ENCODE measurements at places on chromosomes 6 and 20.
A peak's percentile ranks its signal among the peaks of the same experiment; 100 is the strongest.

- peak; percentile 70 for DNase-seq
Measured at GRCh38 chr6:34630040-34630439, 66.5 kb downstream of the ILRUN start.

- DNase-seq = no peak
Measured at GRCh38 chr6:54921891-54922290, 75.3 kb downstream of the FAM83B start.

DNA sequence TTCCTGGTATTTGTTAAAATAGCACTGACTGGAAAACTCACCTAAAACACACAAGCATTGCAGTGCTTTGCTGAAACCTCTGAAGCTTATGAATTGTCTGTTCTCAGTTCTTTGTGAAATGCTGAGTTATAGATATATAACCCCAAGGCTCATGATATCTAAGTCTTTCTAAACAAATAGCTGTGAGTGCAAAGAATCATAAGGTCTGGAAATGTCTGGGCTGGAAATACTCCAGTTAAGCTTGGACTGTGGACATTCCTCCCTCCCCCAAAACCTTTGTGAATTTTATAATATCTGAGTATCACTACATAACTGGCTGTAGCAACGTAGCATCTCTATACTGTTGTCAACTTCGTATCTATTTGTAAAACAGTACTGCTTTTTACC, 69.1 kb downstream of the CBLN4 start:
- DNase-seq = no peak

DNA sequence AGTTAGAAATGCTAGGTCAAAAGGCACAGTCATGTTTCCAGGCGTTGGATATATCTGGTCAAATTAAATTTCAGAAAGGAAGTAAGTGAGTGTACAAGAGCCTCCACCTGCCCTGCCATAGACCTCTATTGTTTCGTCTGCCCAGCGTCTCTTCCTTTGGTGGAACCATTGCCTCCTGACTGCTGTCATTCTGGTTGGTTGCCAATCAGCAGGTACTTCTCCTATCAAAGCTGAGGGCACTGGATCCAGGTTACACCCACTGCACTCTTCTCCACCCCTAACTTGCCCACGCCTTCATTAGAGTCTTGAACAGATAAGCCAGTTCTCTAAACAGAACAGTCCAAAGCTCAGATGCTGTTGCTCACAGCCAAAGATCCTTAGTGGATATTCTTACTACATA, 2.6 kb upstream of the WFDC5 start:
- DNase-seq = no peak

GRCh38 chr6:31558631-31559500, 11.5 kb downstream of the NFKBIL1 start:
- no peak for DNase-seq

GRCh38 chr6:27768556-27768955, 143.6 kb downstream of the OR2B2 start:
- no peak for DNase-seq

DNA sequence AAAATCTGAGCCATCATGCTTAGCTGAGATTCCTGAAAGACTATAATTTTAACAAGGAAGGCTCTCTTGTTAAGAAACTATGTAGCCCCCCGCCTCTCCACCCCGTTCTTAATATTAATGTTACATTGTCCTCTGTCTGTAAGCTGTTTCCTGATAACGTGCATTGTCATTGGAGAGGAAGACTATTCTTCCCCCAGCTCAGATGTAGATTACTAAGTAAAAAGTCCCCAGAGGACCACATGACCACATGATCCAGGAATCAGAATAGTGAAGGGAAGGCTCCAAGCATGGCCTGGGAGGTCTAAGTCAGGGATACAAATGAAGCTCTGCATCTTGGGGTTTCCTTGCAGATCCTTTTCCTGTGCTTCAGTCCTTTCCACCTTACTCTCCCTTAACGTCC, 106.4 kb downstream of the JARID2 start:
- DNase-seq = no peak

GRCh38 chr20:48956052-48956451, 34.5 kb downstream of the ARFGEF2 start:
- no peak for DNase-seq
